CD8-positive, alpha-beta memory T cell (primary cell): ENCODE measurements at places on chromosomes 12 and 14.
A peak's percentile ranks its signal among the peaks of the same experiment; 100 is the strongest.

DNA sequence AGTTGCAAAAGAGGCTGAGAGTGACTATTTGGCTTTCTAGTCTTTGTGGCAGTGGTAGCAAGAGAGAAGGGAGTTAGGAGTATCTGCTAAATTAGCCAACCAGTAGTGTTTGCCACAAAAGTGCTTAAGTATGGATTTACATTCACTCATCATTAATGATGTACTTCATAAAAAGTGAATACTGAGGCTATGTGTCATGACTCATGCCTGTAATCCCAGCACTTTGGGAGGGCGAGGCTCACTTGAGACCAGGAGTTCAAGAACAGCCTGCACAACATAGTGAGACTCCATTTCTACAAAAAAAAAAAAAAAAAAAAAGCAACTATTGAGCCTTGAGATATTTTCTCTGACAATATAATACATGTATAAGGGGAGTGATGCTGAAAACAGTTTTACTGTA lies 36.8 kb downstream of the CCDC177 start:
- no peak for DNase-seq

DNA sequence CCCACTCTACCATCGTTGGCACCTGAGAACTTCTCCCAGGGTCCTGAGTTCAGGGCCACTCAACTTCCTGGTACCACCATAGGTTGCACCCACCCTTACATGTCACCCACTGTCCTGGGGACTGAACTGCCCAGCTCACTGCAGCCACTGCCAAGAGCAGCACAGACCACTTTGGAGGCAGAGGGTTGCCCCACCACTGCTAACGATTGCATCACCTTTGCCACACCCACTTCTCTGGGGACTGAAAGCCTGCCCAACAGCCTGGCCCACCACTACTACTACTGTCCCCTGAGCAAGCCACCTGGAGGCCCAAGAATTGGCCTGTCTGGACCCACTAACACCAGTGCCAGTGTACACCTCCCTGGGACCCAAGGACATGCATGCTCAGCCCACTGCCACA lies 27.6 kb downstream of the CACNA2D4 start:
- DNase-seq, result no peak

- DNase-seq, result no peak
These were observed 679.8 kb downstream of the NRXN3 start for GRCh38 chr14:78849952-78850351.

GRCh38 chr12:128637642-128638606 lies 185.8 kb downstream of the SLC15A4 start:
- DNase-seq, result no peak

DNA sequence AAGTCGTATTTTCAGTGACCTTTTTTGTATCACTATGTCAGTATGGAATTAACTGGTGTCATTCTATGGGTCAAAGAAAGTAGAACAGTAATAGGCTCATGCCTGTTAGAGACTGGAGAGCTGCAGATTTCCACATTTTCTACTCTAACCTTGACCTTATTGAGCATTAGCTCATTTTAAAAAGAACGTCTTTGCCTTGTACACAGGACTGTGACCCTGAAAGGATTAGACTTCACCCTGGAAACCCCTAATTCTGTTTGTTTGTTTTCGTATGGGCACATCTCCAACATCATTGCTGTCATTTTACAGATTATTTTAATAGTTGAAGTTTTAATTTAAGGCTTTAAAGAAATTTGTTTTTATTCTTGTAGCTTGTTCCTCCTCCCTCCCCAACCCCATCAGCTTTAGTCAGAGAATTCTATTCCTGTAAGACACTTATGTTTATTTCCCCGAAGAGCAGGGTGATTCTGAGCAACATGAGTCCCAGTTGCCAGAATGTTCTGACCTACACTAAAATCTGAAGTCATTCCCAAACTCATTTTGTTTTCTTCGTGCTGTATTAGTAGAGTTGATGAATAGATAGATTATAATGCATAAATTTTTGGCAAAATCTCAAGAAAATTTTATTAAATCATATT lies 451.3 kb downstream of the FOXG1 start:
- DNase-seq, result no peak

GRCh38 chr14:22268875-22269274 lies 320.1 kb downstream of the DAD1 start:
- DNase-seq, result no peak

DNA sequence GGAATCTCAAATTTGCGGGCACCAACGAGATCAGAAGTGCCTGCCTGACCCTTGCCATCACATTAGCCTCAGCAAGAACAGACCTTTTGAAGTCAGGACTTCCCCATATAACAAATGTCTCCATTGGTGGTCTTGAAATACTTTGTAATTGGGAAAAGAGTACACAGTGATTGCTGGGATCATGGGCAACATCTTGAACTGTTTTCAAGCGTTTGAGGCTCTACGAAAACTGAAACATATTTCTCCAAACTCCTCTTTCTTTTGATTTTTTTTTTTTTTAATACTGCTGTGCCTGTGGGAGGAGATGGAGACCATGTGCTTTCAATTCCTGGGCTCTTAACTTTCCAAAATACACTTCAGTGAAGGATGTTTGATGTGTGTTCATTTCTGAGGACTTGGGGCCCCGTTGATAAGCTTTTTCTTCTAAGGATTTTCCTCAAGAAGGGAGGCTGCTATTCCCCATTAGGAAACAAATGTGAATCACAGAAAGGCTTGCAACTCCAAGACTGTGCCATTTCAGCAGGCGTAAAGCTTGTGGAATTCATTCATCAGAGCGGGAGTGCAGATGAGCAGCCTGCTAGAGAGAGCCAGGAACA lies 94.5 kb downstream of the TMEM132C start:
- no peak for DNase-seq

DNA sequence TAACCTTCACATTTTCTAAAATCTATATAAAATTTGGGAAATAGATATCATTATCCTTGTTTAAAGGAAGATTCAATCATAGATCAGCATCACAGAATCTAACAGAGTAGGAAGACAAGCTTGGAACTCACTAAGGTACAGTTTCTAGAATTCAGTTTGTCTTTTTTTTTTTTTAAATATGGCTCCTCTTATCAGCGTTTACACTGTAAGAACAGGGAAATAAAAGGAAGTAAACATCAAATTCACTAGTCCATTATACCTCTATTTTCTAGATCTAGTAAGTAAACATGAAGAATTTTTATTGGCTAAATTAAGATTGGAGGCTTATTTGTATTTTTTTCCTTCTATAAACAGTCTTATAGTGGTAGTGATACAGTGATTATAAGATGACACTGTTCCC lies 144.9 kb downstream of the LRIG3 start:
- DNase-seq, result no peak

GRCh38 chr12:64229796-64230195 lies 7.7 kb upstream of the KICS2 start:
- no peak for DNase-seq

GRCh38 chr12:29734734-29735133 lies 49.0 kb downstream of the TMTC1 start:
- no peak for DNase-seq

DNA sequence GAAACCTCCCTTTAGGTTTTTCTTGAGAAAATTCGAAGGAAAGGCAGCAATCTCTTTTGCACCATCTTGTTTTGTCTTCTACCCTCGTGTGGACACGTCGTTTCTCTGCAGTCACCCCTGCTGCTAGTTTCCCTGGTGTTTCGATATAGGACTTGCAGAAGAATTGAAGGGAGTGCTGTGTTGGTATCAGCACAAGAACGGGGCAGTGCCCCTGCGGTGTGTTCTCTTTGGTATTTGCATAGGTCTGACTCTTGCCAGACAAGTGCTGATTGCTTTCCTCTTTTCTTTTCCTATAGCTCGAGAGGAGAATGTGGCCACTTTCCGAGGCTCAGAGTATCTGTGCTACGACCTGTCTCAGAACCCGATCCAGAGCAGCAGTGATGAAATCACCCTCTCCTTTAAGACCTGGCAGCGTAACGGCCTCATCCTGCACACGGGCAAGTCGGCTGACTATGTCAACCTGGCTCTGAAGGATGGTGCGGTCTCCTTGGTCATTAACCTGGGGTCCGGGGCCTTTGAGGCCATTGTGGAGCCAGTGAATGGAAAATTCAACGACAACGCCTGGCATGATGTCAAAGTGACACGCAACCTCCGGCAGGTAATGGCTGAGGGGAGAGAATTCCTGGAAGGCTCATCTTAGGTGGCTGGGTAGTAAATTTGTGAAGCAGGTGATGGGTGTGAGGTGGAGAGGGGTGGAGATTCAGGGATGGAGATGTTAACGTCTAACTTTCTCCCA lies 474.8 kb downstream of the NRXN3 start:
- no peak for DNase-seq

GRCh38 chr14:42683707-42684106 lies 1077.0 kb downstream of the LRFN5 start:
- DNase-seq, result no peak

- no peak for DNase-seq
These were observed 105.2 kb upstream of the ATF7IP start for GRCh38 chr12:14260011-14260993.

GRCh38 chr14:90545382-90545781 lies 148.6 kb downstream of the CALM1 start:
- DNase-seq, result no peak

- DNase-seq, result no peak
These were observed 1446.2 kb downstream of the LRFN5 start for GRCh38 chr14:43052897-43053296.

- DNase-seq, result no peak
These were observed 52.7 kb downstream of the FBXO34 start for GRCh38 chr14:55323910-55324309.

GRCh38 chr14:100034468-100034867 lies 30.8 kb upstream of the EVL start:
- DNase-seq, result no peak

GRCh38 chr12:92513231-92513730 lies 189.5 kb upstream of the PLEKHG7 start:
- no peak for DNase-seq

DNA sequence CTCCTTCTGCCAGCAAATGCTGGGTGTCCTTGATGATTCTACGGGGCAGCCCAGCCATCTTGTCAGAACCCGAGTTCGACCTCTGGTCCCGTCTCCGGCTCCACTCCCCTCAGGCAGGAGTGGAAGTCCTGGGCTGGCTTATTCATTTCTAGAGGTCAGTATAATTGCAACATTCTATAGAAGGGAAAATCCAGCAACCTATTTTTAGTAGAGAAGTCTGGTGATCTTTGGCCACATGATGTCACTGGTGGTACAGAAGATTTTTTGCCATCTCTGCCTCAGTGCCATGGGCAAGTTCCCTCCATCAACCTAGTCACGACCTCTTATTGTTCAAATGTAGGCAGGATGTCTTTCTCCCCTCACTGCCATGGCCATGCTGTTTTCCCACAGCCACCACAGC lies 22.4 kb downstream of the OR10G2 start:
- no peak for DNase-seq

- no peak for DNase-seq
These were observed 122.9 kb upstream of the PCED1B start for GRCh38 chr12:46956451-46957035.

GRCh38 chr12:19967431-19967830 lies 400.9 kb upstream of the PDE3A start:
- no peak for DNase-seq

DNA sequence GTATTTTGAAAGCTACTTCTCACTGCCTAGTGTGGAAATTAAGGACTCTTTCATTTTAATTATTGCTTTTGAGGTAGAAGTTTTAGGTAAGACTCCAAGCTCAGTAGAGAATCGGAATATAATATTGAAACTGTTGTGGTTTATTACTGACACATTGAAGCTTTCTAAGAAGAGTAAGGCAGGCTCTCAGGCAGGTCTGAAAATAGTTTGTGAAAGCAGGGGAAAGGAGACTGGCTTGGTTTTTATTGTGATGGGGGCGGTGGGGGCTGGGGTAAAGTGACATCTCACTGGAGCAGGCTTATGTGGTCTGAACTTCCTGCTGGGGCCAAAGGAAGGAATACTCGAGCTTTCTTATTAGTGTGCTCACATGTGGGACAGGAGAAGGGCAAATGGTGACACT lies 79.5 kb downstream of the OTOGL start:
- no peak for DNase-seq

DNA sequence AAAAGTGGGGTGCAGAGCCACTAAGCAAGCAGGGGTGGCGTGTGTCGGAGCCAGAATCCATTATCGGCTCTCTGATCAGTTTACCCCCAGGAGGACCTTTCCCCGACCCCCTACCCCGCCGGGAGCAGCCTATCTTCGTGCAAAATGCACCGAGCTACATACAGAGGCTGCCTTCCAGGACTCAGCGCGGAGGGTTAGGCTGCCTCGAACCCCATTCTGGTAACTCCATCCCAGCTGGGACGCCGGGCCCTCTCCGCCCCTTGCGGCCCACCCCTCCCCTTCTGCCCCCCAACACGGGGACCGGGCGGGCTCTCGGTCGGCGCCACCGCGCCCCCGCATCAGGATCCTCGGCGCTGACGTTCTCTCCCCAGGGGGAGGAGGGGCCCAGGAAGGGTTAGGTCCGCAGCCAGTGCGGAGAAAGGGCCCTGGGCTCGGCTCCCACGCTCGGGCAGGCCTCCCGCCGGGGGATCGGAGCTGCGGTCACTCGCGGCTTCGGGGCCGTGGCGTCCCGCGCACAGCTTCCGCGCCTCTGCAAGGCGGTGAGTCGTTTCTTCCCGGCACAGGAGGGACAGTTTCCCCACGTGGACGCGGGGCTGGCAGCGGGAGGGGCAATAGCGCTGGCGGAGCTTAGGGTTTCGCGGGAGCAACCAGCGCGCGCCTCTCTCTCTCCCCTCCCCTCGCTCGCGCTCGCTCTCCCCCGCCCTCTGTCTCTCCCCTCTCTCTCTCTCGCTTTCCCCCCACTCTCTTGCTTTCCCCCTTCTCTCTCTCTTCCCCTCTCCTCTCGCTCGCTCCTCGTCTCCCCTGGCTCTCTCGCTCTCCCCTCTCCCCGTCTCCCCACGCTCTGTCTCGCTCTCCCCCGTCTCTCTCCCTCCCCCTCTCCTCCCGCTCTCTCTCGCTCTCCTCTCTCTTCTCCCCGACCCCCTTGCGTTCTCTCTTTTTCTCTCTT lies 12.5 kb upstream of the MAP3K9 start:
- peak; percentile 68 for DNase-seq

DNA sequence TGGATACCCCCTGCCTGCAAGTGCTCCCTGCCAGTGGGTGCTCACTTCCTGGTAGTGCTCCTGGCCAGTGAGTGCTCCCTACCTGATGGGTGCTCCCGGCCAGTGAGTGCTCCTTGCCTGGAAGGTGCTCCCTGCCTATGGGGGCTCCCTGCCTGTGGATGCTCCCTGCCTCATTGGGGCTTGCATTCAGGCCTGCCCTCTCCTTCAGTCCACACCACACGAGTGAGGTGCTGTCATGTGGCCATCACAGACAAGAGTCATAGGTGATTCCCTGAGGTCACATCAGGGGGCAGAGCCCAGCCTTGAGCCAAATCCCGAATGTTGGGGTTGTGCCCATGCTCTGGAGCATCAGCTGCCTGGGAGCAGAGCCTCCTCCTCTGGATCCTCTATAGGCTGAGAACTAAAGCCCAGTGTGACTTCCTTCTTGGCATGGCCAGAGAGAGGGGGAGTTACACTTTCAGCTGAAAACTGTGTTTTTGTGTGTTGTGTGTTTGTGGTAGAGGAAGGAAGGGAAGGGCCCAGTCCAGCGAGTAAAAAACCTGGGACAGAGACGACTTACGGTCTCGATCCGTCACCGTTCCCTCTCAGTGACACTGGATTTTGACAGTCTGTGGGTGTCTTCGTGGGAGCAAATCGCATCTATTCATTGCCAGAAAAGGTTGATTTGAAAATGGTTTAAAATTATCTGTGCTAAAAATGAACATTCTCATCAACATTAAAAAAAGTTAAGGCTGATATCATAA lies 136.0 kb downstream of the ADGRD1 start:
- no peak for DNase-seq

- no peak for DNase-seq
These were observed 76.6 kb downstream of the RIN3 start for GRCh38 chr14:92590176-92590575.
